ENCODE measurements at places on chromosomes 1 and 21. TPM values are rescaled to one million over a fixed set of nuclear protein-coding genes. Genes with fewer than 3 reads are reported as not detected.

DNA sequence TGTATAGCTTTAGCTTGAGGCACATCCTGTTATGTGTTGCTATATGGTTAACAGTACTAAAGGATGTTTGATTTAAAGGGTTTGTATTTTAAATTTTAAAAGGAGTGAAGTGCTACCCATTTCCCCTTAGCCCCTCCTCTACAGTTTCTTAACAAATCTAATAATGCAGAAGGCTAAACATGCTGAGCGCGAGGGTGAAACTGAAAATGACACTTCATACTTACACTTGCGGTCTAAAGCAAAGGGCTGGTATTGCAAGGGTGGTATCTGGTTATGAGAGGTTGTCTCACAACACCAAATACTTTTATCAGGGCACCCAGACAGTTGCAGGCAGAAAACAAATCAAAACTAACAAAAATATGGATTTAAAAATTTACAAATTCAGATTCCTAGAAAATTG, 172.3 kb downstream of the SIPA1L2 start:
- no peak for DNase-seq

- no peak for DNase-seq
These were observed 871 bp upstream of the ERICH3 start for GRCh38 chr1:74674278-74675048.

- no peak for DNase-seq
These were observed 7.7 kb downstream of the SNX27 start for GRCh38 chr1:151619489-151620093.

DNA sequence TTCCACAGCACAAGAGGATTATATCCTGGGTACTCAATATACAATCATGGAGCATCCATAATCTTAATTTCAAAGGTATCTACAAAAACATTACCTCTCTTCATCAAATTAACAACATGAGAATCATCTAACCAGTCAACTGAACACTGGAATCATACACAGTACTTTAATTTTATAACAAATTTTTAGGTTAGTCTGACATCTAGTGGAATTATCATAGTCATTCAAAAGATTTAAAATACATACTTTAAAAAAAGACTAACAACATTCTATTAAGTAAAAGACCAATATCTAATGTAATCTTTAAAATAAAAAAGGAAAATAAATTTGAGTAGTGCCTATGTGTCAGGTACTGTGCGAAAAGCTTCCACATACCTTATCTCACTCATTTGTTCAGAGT, 16.8 kb upstream of the SH3GLB1 start:
- no peak for DNase-seq

- no peak for DNase-seq
These were observed 936 bp downstream of the PAQR6 start for GRCh38 chr1:156246781-156247459.

SPATA17 gene
- 1.1 TPM for polyA plus RNA-seq

ANGPTL3 gene
- polyA plus RNA-seq: not detected

ARHGAP29 gene
- polyA plus RNA-seq: 40.4 TPM

DNA sequence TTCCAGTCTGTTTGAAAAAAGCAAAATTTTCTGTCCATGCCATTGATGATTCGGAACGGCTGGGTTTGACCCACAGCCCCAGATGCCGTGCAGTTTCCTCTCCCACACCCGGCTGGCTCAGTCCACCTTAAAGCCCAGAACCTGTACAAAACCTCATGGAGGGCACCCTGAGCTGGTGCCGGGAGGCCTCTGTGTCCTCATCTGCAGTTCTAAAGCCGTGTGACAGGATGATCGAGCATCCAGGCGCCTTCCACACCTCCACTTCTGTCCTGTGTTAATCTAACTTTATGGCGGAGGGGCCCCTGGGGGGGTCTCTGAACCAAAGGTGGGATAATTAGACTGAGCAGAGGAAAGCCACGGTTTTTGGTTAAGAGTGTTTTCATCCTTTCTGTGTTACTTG, 49.6 kb downstream of the SLC37A1 start:
- no peak for DNase-seq

OR10Z1 gene
- polyA plus RNA-seq: not detected

- DNase-seq: no peak
These were observed 185.0 kb downstream of the RGS7 start for GRCh38 chr1:241171991-241172390.

DNA sequence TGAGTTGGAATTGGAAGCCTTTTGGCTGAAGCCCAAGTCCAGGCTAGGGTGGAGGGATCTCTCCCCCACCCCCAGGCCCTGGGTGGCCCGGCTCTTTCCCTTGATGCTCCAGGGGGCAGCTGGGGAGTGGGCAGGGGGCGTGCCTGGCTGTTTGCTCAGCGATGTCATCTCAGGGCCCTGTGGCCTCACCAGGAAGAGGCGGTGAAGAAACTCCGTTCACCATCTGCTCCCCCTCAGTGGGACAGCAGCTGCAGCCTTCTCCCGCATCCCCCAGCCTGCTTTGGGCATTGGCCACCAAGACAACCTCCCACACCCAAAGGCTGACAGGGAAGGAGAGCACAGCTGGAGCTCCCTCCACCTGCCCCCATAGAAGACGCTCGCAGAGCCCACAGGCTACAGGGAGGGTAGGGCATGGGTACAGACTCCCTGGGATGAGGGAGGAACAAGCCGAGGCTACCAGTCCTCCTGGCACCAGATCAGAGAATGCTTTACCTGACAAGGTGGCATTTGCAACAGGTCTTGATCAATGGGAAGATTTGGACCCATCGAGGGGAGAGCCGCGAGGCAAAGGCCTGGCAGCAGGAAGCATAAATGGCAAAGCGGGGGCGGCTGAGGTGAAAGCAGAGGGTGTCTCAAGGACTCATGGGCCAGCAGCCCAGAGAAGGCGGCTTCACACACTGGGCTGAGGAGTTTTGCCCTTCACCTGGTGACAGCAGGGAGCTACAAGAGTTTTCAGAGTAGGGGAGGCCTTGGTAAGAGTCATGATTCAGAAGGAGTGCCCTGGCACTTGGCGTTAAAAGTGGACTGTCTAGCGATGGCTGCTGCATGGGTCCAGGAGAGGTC, 6.5 kb upstream of the GUCA2A start:
- no peak for DNase-seq

GRCh38 chr1:86423473-86423872, 498 bp upstream of the CLCA2 start:
- no peak for DNase-seq

DENND2C gene
- polyA plus RNA-seq: 0.87 TPM

- DNase-seq: peak; percentile 34
These were observed 26.1 kb upstream of the DISC1 start for GRCh38 chr1:231600458-231600976.
